Fibroblast of skin of abdomen (primary cell): ENCODE measurements at places on chromosomes 1 and 21.

GRCh38 chr1:111475701-111476100, 1.9 kb downstream of the C1orf162 start:
- no peak for DNase-seq

DNA sequence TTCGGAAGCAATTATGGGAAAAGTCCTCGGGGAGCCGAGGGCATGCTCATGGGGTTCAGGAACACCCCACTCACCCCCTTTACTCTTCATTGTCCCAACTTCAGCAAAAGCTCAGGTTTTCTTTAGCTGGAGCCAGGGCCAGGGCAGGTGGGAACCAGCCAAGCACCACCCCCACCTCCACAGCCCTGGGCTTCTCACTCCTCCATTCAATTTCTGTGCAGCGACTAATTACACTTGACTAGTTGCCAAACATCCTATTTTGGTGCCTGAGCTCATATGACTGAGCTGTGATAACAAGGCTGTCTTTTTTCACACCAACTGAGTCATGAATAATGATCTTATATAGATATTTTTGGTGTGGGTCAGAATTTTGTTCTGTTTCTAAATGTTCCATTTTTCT, 257.2 kb upstream of the AJAP1 start:
- no peak for DNase-seq

DNA sequence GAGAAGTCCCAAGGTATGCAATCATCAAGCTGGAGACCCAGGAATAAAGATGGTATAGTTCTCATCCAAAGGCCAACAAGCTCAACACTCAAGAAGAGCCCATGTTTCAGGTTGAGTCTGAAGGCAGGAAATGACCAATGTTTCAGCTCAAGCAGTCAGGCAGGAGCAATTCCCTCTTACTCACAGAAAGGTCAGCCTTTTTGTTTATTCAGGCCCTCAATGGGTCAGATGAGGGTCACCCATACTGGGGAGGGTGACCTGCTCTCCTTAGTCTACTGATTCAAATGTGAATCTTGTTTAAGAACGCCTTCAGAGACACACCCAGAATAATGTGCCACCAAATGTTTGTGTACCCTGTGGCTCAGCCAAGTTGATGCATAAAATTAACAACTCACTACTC, 262.4 kb downstream of the USP25 start:
- no peak for DNase-seq

DNA sequence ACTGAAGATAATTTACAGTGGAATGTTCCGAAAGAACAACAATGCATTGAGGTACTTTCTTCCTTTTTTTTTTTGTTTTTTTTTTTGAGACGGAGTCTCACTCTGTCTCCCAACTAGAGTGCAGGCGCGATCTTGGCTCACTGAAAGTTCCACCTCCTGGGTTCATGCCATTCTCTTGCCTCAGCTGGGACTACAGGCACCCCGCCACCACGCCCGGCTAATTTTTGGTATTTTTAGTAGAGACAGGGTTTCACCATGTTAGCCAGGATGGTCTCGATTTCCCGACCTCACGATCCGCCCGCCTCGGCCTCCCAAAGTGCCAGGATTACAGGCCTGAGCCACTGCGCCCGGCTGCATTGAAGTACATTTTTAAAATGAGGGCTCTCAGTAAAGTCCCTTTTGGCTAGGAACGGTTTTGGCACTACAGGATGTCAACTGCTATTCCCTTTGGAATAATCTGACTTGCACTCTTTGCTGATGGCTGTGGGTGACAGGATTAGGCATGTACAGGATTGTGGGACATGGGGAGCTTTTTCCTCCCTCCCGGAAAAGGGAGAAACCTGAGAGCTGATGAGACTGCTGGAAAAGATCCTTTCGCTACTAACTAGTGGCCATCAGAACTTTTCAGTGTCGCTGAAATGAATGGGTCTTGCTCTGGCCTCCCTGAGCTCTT, 56.9 kb upstream of the EDEM3 start:
- DNase-seq: no peak

DNA sequence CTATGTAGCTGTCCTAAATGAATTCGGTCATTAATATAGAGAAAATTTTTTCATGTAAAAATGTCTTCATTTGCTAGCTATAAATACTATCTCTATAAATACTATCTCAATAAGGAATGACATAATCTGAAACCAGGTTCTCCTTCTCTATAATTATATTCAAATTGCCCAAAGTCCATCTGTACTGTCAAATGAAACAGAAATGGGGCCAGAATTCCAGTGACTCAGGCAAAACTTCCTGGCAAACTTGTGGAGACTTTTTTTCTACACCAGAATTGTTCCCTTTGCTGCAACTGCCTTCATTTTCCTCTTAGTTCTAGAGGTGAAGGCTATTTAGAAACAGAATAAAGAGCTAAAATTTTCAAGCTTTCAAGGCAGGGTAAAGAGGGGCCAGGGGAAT, 152.5 kb downstream of the KCNH1 start:
- DNase-seq: peak; percentile 1

- DNase-seq: no peak
These were observed 25.5 kb upstream of the F13B start for GRCh38 chr1:197092491-197093023.

- DNase-seq: no peak
These were observed 37.0 kb upstream of the KCNA10 start for GRCh38 chr1:110555807-110556470.

DNA sequence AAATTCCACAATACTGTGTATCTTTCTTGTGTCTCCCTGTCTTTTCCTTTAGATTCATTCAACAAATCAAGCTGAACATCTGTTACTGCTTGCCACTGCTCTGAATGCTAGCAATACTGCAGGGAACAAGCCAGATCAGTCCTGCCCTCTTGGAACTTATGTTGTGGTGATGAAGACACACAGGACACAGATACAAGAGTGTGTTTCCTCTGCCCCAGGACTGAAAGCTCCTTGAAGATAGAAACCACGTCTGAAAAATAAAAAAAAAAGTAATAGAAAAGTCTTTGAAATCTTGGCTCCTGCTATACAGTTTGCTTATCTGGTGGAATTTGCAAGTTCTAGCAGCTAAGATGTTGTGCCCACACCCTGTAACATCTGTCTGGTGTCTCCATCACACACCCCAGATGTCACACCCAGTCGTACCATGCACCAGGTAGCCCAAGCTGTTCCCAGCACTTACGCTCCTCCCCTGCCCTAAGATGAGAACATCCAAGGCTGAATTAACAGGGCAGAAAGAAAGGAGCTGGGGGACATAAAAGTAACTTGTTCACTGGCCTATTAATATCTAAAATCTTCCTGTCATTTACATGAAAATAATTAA, 80.2 kb upstream of the GALNT2 start:
- DNase-seq: no peak

- peak; percentile 96 for DNase-seq
These were observed 207.8 kb downstream of the SLC45A1 start for GRCh38 chr1:8525558-8526275.

- no peak for DNase-seq
These were observed 24.8 kb downstream of the LHX4 start for GRCh38 chr1:180254854-180255253.

DNA sequence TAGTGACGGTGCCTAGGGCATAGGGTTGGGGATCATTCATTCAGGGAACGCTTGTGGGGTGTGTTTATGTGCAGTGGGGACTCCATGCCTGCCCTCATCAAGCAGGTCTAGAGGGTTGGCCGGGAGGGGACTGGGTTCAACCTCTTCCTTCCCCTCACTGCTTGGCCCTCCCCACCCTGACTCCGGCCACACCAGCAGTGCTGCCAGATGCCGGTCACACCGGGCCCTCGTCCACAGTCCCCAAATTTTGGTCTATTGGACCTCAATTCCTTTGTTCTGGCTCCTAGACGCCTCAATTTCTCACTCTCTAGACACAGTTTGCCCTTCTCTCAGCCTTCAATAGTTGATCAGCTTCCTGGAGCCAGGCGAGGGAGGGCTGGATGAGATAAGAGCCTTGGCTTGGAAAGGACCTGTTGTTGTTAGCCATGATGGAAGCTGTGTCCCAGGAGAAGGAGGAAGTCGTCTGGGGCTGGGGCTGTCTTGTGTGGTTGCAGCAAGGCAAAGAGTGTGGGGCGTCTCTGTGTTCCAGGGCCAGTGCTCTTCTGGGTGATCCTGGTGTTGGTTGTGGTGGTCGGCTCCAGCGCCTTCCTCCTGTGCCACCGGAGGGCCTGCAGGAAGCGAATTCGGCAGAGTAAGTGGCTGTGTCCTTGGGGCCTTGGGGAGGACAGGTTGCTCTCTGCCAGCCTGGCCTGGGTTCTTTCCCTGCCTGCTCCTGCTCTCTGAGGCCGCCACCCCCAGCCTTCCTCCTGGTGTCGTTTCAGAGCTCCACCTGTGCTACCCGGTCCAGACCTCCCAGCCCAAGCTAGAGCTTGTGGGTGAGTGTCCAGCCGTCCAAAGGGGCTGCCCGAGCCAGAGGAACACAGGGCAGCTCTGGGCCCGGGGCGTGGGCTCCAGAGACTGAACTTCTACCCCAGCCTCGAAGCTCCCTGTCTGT, 41.1 kb upstream of the TNFRSF1B start:
- no peak for DNase-seq

- peak; percentile 23 for DNase-seq
These were observed 12.0 kb upstream of the FCAMR start for GRCh38 chr1:206982216-206982615.

DNA sequence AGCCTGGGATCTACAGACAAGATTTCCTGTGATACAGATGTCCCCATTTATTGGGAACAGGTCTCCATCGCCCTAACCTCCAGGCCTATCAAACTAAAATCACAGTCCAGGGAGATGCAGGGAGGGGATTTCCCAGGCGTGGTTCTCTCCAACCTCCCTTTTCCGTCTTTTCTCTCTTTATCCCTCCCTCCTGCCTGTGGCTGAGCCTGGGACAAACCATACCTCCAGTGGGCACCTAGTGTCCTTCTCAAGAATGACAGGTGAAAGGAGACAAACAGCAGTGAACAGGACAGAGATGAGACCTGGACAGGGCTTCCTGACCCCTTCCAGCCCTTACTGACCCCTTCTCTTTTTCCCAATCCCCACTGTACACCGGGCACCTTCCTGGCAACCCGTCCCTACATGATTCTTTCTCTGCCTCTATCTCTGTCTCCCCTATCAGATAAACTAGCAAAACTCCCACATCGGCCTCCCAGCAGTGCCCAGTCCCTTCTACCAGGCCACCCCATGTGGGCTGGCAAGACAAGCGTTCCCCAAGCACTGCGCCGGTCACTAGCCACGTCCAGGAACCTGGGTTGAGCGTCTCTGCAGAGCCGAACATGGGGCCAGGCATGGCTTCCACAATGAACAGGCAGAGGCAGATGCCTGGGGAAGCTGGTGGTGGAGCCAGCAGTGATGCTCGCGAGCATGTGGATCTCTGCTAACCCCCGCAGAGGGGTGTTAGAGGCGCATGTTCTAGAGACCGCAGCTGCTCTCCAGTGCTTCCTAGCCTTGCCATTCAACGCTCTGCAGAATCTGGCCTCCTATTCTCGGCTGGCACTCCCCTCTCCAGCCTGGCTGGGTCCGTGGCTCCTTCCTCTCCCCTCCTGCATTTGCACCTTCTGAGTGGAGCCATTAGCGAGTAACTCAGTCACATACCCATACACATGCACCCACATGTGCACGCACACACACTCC, 54.7 kb downstream of the ELK4 start:
- no peak for DNase-seq

DNA sequence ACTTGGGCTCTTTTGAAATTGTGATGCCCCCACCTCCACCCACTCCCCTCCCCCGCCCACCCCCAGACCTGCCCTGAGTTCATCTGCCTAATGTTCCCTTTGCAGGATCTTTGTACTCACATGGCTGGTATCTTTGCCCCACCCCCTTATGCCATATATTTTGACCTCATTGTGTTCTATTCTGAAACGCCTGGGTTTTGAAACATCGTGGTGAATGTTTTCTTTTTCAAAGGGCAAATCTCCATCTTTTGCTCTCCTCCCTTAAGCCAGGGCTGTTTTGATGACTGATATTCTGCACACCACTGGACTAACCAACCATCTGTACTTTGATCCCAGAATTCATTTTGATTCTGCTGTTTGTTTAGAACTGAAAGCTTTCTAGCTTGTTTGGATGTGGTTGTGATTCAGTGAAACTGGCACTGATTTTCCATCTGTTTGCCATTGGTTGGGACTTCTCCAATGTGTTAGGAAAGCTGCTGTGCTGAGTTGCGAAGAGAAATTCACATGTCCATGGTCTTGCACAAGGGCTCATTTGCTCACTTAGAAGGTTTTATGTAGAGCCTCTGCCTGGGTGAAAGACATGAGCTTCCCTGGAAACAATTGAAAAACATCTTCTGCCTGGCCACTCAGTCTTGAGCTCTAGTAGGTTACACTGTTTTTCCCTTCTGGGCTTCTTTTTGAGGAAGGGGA, 16.5 kb downstream of the SMAP2 start:
- DNase-seq: peak; percentile 48

DNA sequence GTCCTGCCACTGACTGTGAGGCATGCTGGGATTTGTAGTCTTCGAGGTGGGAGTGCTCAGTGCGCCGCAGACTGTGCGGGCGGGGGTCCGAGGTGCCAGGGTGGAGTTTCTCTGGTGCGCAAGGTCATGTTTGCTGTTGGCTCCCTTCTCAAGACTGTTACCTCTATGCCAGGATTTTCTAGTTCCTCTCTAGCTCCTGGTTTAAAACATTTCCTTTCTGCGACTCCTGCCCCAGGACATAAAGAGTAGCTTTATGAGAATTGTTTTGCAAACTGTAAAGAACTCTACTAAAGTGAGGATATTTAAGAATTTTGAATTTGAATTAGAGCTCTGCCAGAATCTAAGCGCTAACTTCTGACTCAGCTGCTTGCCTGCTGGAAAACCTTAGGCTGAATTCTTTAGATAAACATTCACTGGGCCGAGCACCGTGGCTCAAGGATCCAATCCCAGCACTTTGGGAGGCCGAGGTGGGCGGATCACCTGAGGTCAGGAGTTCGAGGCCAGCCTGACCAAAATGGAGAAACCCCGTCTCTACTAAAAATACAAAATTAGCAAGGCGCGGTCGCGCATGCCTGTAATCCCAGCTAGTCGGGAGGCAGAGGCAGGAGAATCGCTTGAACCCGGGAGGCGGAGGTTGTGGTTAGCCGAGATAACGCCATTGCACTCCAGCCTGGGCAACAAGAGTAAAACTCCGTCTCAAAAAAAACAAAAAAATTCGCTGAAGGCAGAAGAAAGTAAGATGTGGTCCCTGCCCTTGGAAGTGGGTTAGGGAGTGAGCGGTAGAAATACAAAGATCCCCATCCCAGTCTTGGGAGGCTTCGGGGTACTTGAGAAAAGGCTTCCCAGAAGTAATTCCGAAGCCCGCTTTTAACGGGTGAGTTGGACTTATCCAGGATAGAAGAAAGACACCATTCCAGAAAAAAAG, 992 bp upstream of the USP48 start:
- no peak for DNase-seq

- peak; percentile 87 for DNase-seq
These were observed 57.3 kb downstream of the MACF1 start for GRCh38 chr1:39261712-39262221.

DNA sequence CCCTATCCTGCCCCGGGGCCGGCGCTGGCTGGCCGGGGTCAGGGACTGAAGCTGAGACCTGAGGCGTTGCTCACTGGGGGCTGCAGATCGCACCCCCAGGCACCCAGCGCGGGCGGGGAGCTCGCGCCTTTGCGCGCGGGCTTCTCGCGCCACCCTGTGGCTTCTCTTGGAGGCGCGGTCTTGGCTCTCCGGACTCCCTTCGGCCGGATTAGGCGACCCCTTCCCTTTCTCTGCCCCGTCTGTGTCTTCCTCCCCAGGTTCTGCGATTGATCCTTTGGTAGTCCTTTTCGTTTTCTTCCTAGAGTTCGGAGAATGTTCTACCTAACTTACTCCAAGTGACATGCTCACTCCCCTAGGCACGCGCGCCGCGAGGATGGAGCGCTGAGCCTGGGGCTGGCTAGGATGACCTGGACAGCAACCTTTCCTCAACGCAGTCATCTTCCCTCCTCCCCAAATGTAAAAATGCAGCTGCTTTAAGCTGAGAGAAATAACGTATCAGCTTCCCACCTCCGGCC, 495 bp upstream of the NTRK1 start:
- peak; percentile 35 for DNase-seq

GRCh38 chr1:244052016-244052727, 1.1 kb downstream of the ZBTB18 start:
- DNase-seq: no peak
